ENCODE measurements at places on chromosomes 7 and 10. TPM values are rescaled to one million over a fixed set of nuclear protein-coding genes. Genes with fewer than 3 reads are reported as not detected.

GRCh38 chr10:75401569-75402485 lies at the start of gene ZNF503:
TSS of gene ZNF503 (minus strand) at chr10:75401764. CDS start at chr10:75401419, 345 bp downstream.
- DNase-seq, result peak; percentile 95

DNA sequence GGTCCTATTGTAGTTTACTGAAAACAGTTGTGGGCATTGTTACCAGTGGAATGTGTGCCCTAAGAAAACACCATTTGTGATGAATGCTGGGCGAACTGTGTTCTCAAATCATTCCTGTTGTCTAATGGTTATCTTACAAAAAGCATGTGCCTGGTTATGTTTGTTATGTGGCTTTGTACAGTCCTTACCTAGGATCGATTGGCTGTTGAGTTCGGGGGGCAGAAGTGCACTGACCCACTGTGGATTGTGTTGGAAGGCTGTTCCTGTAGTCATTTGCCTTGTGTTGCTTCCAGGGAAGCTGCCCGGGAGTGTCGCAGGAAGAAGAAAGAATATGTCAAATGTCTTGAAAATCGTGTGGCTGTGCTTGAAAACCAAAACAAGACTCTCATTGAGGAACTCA lies 84.3 kb downstream of the CREM start:
- DNase-seq, result no peak

- no peak for DNase-seq
These were observed 43.3 kb upstream of the VIPR2 start for GRCh38 chr7:159188011-159188410.

DNA sequence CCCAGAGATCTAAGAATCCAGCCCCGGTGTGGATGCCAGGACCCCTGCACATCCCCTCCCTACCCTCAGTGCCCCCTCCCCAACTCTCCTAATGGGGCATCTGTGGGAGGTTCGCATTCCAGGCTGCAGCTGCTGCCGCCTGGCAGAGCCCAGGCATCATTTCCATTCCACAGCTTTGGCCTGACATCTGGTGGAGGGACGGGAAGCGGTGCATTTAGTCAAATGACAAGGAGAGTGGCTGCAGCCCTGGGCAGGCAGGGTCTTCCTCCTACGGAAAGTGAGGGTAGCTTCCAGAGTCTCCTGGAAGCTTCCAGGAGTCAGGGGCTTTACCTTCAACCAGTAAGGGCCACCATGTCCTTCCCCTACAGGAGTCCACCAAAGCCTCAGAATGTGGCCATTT lies 30.8 kb downstream of the PRLHR start:
- no peak for DNase-seq

- no peak for DNase-seq
These were observed 300.8 kb downstream of the PARD3 start for GRCh38 chr10:34514290-34514689.

DNA sequence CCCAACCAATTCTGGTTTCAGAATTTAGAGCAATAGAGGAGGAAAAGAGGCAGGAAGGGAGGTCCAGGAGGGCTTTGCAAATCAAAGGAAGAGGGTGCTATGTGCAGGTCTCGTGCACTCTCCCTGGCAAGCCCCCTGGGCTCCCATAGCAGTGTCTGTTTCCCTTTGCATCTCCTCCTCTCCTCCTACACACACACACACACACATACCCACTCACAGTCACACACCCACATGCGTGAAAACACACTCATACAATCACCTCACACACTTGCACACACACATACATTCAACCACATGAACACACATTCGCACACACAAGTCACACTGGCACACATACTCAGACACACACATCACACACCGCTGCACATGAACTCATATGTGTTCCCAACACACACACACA lies 105.3 kb downstream of the OAT start:
- no peak for DNase-seq

GRCh38 chr10:104816501-104816900 lies 175.4 kb downstream of the SORCS3 start:
- no peak for DNase-seq

DNA sequence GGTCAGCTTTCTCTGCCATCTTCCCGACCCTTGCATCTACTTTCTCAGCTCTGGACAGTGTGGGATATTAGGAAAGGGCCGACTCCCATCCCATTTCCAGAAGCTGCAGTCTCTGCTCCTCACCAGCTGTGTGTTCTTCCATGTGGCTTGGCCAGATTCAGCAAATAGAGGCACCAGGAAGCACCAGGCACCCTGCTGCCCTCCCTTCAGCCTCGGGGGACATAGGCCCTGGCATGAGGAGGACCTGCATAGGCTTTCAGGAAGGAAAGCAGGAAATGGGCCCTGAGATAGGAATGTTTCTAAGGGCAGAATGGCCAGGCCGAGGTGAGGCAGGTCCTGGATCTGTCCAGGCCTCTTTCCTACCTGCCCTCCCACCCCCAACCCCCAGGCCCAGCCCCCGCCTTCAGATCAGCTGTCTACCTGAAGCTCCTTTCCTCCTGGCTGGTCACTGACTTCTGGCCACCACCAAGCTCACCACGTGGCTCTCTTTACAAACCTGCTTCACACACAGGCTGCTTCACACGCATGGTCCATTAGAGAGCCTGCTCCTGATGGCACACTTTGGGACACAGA lies 27.5 kb upstream of the PURB start:
- no peak for DNase-seq

DNA sequence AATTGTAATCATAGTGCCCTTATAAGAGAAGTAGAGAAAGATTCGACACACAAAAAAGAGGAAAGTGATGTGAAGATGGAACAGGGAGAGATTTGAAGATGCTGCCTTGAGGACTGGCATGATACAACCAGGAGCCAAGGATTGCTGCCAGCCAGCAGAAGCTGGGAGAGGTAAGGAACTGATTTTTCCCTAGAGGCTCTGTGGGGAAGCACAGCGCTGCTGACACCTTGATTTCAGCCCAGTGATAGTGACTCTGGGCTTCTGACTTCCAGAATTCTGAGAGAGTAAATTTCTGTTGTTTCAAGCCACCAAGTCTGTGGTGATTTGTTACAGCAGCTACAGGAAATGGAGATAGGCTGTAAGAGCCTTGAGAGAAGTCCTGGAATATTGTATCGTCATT lies 98.2 kb downstream of the RAB11FIP2 start:
- DNase-seq, result no peak

The LIPK gene
- not detected for total RNA-seq

The CD36 gene
- 4.3 TPM for total RNA-seq

The LLCFC1 gene
- not detected for total RNA-seq

The PLAC9 gene
- total RNA-seq, result 0.64 TPM

The EN2 gene
- total RNA-seq, result not detected

The FAM241B gene
- total RNA-seq, result not detected

Measured in fibroblast of villous mesenchyme (primary cell).